ENCODE measurements at places on chromosomes 13 and 19. TPM values are rescaled to one million over a fixed set of nuclear protein-coding genes. Genes with fewer than 3 reads are reported as not detected.

DNA sequence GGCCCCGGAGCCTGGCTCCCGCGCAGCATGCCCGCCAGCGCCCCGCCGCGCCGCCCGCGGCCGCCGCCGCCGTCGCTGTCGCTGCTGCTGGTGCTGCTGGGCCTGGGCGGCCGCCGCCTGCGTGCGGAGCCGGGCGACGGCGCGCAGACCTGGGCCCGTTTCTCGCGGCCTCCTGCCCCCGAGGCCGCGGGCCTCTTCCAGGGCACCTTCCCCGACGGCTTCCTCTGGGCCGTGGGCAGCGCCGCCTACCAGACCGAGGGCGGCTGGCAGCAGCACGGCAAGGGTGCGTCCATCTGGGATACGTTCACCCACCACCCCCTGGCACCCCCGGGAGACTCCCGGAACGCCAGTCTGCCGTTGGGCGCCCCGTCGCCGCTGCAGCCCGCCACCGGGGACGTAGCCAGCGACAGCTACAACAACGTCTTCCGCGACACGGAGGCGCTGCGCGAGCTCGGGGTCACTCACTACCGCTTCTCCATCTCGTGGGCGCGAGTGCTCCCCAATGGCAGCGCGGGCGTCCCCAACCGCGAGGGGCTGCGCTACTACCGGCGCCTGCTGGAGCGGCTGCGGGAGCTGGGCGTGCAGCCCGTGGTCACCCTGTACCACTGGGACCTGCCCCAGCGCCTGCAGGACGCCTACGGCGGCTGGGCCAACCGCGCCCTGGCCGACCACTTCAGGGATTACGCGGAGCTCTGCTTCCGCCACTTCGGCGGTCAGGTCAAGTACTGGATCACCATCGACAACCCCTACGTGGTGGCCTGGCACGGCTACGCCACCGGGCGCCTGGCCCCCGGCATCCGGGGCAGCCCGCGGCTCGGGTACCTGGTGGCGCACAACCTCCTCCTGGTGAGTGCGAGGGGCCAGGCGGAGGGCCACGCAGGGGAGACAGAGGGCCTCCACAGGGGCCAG, at the start of gene KL:
Gene KL (plus strand): TSS at position 10 of the 909 bp plus-strand sequence. CDS start 18 bp downstream, at position 28.
- peak; percentile 38 for DNase-seq

DNA sequence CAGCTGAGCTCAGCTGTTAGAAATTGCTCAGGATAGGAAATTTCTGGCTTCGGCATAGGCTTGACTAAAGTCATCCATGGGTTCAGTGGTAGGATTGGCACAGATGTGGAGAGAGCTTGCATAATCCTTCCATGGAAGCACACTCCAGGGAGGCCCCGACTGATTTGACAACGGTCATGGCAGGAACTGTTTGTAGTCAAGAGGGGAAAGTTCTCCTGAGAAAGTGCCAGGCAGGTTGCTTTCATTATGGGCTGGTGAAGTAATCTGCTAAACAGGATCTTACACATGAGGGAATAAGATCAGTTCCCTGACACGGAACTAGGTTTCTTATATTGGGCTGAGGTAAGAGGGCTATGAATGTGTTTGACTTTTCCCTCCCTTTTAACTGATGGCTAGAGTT, 120.1 kb downstream of the RGCC start:
- DNase-seq: no peak

DNA sequence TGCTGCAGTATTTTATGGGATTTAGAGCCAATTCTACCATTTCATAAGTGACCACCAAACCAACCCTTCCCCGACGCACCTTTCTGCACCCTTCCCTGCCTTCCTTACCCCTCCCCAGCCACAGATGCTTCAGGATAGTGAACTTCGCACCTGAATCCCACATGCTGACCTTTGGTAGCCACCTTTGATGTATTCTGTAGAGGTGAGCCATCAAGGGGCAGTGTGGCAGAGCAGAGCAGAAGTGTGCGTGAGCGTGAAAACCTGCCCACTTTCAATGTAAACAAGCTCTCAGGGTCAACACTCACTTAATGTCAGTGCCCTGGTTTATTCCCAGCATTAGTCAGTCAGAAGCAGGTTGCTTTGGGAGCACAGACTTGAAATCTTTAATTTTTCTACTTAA, 107.7 kb downstream of the FRY start:
- no peak for DNase-seq

DNA sequence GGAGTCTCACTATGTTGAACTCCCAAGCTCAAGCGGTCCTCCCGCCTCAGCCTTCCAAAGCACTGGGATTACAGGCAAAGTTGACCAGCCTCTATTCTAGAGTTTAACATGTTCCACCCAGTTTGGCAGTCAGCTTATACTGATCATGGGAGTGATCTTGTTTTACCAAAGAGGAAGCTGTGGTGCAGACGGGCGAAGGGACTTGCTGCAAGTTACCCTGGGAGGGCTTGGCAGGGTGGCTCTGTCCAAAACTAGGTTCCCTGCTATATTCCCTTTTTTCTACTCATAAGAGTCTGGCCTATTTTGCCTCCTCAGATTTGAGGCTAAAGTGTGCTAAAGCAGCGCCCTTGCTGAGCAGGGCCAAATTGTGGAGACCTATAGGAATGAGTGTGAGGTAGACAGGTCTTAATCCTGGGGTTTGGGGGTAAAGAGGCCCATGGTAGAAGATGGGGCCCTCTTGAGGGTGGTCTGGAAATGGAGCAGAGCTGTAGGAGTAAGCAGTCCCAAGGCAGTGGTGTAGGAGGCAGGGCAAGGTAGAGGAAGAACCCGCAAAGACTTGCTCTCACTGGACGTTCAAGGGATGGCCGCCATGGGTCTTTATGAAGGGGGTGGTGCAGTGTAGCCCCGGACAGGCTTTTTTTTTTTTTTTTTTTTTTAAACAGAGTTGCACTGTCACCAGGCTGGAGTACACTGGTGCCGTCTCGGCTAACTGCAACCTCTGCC, 3.3 kb downstream of the RPS19 start:
- no peak for DNase-seq

DNA sequence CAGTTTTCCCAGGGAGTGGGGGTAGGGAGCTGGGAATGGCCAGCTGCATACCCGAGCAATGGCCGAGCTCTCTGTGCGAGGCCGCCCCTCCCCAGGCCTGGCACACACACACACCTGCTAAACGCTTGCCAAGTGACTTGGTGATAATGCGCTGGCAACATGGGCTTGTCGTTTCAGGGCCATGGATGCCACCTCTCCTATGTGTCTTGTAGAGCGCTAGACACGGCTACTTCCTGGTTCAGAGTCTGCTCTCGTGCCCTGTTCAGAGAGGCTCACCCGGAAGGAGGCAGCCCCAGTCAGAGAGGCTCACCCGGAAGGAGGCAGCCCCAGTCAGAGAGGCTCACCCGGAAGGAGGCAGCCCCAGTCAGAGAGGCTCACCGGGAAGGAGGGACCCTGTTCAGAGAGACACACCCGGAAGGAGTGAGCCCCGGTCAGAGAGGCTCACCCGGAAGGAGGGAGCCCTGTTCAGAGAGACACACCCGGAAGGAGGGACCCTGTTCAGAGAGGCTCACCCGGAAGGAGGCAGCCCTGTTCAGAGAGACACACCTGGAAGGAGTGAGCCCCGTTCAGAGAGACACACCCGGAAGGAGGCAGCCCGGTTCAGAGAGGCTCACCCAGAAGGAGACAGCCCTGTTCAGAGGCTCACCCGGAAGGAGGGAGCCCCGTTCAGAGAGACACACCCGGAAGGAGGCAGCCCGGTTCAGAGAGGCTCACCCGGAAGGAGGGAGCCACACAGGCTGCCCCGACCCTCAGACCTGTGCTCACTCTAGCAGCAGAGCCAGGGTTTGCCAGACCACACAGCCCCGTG, 4.2 kb downstream of the ADPRHL1 start:
- DNase-seq: no peak

DNA sequence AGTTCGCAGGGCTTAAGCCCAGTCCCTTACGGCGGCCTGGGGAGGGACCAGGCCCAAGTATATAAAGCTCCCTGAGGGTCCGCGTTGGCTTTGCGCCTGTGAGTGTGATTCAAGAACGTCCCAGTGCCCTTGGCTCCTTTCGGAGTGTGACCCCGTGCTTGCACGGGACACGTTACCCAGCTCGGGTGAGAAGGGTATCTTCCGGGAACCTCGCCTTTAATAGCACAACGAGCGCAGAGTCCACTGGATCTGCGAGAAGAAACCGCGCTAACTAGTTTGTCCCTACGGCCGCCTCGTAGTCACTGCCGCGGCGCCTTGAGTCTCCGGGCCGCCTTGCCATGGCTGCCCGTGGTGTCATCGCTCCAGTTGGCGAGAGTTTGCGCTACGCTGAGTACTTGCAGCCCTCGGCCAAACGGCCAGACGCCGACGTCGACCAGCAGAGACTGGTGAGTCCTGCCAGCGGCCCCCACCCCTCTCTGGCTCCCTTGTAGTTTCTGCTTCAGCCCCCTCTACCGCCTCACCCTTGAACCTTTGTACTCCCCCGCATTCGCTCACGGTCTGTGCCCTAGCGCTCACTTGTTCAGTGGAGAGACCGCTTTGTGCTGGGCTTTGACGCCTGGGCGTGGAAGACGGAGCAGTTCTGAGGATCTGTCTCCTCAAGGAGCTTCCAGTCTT, at the start of gene DNAJC15:
Gene DNAJC15 (plus strand): TSS at position 298 of the 675 bp plus-strand sequence. CDS start 41 bp downstream, at position 339.
- peak; percentile 86 for DNase-seq

KLK14 gene
- 0.64 TPM for total RNA-seq

ZNF444 gene
- 23.8 TPM for total RNA-seq

FGF22 gene
- total RNA-seq: 0.32 TPM
